NCI-H446 (cell line): ENCODE measurements at places on chromosomes 3 and 15.
A peak's percentile ranks its signal among the peaks of the same experiment; 100 is the strongest.

DNA sequence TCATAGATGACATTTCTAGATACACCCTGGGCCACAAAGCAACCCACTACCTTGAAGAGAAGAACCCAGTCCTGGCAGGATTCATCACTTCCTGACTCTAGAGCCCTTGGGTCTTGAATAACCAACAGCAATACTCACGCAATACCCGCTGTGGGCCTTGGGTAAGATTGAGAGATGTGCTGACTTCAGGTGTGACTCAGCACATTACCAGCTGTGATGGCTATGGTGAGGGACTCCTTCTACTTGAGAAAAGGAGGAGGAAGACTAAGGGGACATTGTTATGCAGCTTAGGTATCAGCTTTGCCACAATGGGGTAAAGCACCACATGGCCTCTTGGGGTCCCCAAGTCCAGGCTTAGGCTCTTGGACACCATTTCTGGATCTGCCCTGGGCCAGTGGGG lies 14.9 kb downstream of the C3orf33 start:
- DNase-seq, result no peak

DNA sequence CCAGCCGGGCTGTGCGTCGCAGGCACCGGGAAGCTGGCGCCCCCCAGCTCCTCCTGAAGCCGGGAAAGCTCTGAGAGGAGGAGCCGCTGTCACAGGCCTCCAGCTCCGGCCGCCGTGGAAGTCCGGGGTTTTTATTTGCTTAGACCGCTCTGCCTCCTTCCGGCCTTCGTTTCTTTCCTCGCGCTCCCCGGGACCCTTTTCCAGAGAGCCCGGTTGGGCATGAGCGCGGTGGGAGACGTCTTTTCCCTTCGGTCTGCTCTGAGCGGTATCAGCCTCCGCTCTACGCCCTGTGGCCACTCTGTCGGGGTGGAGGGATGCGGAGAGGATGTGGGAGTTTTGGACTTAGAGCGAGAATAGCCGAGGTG lies 559 bp downstream of the SENP5 start:
- no peak for DNase-seq

- no peak for DNase-seq
These were observed 4.2 kb downstream of the PLXND1 start for GRCh38 chr3:129602309-129602708.

GRCh38 chr3:189787632-189788031 lies 156.4 kb downstream of the TP63 start:
- DNase-seq, result no peak

DNA sequence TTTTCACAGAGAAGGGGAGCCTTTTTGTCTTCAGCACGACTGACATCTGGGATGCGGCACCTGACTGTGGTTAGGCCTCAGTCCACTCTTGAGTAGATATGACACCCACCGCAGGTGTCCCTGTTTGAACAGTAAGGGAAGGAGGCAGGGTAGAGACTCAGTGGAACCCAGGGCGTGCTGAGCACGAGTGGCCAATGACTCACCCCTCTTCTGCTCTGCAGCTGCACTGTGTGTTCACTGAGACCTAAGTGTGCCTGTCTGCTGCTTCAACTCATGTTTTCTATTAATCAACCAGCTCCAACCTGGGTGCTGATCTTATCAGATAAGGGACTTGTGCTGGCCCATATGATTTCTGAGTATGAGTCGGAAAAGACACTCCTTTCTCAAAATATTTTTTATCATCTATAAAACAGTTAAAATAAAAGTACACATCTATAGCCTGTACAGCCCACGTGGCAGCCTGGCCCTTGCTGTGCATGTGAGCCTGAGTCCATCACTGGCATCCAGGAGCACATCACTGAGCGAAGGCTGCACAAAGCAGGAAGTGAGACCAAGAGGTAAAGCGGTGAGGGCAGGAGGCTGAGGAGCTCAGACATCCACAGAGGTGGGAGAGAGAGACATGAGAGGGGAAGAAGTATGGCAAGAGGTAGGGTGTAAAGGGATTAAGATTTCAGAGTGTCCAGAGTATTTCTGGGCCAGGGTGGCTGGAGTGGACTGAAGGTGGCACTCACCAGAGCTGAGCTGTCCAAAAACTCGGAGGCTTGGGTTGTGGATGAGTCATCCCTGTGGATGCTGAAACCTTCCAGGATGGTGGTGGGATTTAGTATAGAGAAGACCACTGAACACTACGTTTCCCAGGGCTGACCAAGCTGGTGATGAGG lies 49.2 kb downstream of the SLC41A3 start:
- no peak for DNase-seq

DNA sequence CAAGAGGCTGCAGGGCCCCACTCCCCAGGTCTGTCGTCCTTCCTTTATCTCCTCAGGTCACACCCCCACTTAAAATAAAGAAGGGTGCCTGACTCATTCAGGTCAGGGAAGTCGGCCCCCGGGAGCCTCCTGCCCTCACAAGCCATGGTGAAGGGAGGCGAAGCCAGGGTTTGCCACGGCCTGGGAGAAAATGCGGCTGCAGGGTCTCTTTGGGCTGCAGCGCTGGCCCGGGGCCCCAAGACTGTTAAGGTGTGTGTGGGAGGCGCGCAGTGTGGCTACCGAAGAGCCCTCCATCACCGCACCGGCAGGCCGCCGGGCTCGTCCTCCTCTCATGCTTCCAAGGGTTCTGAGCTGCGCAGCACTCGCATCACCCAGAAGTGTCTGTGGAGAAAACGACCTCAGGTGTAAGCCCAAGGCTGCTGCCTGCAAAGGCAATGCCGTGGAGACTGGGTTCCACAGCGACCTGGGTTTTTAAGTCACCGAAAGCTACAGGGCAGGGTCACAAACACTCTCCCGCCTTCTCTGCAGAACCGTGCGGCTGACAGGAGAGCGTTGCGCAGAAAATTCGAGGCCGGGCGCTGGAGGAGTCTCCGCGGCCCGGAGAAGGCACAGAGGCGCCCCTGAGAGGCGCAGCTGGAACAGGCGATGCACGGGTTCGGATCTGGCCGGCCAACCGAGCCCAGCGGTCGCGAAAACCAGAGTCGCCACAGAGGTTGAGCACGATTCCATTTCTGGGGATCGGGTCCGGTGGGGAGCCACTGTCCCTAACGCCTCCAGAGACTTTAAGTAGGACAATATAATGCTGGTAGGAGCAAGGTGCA lies 8.7 kb downstream of the FOXL2 start:
- no peak for DNase-seq

DNA sequence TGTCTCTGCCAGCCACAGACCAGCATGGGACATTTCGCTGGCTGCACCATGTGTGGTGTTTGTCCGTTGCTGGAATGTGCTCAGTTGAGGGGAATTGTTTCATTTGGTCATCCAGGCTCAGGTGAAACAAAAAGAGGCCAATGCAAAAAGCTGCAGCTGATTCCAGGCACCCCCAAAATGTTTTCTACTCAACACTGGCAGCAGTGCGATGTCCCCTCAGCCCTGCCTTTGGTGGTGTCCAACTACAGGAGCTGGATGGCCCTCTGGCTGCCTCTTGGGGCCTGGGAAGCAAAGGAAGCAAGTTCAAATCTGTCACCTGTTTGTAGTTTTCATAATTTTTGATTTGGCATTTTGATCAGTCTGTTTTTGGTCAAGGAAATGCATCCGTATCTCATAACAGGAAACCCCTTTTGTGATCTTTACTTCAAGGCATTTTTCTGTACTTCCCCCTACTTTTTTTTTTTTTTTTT lies 141.8 kb downstream of the EEFSEC start:
- DNase-seq, result no peak

DNA sequence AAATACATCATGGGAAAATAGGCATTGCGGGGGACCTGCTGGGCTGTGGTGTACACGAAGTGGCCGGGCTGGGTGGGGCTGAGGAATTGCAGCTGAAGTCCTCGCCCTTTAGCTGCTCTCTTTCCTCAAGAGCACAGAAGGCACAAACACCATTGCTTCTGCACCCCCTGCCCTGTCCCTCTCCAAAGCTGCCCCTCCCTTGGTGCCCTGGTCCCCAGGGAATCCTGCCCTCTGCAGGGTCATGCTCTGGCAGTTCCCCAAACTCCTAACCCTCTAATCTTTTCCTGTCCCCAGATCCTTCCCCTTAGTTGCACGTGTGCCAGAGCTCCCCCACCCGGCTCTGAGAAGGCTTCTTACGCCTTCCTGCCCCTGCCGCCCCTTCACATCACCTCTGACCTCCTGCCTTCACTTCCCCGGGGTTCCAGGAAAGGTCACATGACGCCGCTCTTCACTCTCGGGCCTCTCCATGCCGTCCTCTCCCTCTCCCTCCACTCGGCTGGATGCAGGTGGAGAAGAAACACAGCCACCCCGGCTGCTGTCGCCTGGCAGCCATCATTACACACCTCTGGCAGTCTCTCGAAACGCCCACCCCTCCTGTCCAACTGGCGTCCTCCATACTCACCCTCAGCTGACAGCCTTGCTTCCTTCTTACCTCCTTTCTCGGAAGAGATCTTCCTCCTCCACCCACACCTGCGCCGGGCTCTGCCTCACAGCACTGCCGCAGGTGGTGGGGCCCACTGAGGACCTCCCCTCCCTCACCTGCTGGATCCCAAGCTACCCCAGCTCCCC lies 6.9 kb upstream of the PCSK6 start:
- DNase-seq, result no peak

DNA sequence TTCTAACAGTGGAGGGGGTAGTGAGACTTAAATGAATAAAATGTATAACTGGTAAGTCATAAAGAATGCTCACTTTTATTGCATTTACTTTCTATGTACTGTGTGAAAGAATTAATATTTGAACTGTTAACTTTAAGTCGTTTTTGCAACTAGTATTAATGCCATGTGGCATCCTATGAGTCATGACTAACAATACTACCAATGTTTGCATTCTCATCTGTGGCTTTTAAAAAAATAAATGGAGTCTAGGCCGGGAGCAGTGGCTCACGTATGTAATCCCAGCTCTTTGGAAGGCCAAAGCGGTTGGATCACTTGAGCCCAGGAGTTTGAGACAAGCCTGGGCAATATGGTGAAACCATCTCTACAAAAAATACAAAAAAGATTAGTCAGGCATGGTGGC lies 5.2 kb downstream of the C3orf49 start:
- no peak for DNase-seq

GRCh38 chr15:47188758-47189507 lies 528.4 kb upstream of the SEMA6D start:
- no peak for DNase-seq

DNA sequence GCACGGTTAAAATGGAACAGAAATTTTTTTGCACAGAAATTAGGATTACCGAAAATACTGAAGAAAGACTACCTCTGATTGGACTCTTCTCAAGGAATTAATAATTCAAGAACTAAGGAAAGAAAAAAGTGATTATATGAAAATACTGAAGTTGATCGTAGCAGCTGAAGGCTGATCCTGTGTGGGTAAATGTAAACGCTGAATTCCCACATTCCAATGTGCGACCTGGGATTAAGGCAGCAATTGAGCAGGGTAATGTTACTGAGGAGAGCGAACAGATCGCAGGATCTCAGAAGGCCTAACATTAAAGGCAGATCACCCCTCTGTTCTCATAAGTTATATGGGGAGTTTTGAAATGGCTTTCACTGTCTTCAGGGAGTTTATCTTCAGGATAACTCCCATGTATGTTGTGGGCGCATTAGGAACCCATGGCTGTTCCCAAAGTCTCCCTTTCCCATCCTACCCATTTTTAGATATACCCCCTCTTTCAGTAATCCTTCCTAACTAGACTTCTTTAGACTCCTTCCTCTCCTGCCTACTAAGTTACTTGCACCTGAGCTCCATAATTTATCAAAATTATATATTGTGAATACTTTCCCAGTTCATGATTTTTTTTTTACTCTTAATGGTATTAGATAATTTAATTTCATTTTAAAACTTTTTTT lies 1.0 kb upstream of the UBL7 start:
- DNase-seq, result no peak

- peak; percentile 13 for DNase-seq
These were observed 104.3 kb downstream of the LINGO1 start for GRCh38 chr15:77528290-77528967.

GRCh38 chr15:42056934-42057798 lies 36.3 kb upstream of the PLA2G4E start:
- DNase-seq, result no peak

- no peak for DNase-seq
These were observed 375.3 kb downstream of the LPP start for GRCh38 chr3:188529228-188529627.

- DNase-seq, result no peak
These were observed 356.8 kb downstream of the FOXP1 start for GRCh38 chr3:71226565-71227269.

- no peak for DNase-seq
These were observed 33.5 kb upstream of the USP8 start for GRCh38 chr15:50390554-50391264.

GRCh38 chr3:196440041-196440537 lies 7.9 kb upstream of the UBXN7 start:
- DNase-seq, result no peak

DNA sequence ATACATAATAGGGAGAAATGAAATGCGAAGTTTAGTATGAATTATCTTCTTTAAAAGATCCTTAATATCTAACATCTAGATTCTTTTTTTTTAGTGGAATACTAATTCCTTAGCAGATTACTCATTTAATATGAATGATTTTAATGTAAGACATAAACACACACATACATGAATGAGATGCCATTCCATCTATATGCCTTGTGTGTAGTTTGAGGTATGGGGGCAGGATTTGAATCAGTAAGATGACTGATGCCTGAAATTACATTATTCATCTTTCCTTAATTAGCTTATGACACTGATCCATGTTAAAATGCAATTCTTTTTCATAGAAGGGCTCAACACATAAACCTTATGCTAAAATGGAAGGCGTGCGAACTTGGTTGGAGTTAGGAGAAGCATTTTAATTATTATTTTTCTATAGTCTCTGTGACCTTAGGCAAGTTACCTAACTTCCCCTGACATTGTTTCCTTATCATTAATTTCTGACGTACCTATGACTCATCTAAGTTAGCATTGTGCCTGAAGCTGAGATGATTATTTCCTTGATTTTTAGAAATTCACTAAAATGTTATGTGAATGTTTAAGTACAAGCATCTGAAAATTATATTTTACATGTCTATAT lies 10.8 kb upstream of the BNIP2 start:
- no peak for DNase-seq

- DNase-seq, result no peak
These were observed 47.8 kb downstream of the FNDC3B start for GRCh38 chr3:172087198-172087597.

GRCh38 chr15:81161851-81162250 lies 27.8 kb downstream of the CFAP161 start:
- no peak for DNase-seq

DNA sequence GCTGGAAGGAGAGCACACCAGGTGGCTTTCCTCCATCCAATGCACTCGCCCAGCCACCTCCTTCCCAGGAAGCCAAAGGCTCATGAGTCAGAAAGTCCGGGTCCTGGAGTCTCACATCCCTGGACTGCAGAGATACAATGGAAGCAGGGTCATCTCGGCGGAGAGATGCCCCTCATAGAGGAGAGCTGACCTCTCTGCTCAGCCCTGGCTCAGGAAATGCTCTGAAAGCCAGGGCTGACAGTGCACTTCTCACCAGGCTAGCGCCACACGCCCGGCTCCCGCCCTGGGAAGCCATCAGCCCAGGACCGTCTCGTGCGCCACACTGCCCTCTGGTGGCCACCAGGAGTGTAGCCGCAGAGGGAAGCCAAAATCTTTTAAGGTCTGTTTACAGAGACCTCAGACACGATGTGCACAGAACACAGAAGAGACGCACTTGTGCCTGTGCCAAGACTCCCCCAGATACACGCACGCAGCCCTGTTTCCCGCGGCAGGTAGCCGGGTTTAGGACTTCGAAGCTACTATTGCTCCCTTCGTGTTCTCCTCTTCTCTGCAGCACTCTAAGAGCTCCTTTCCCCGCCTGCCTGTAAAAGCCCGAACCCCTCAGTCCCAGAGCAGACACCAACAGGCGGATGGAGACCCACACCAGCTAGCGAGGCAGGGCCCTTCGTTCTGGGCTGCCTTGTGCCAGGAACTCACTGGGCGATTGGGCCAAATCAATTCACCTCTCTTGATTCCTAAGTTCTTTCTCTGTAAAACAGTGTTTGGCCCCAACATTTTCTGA lies 9.7 kb downstream of the NTRK3 start:
- DNase-seq, result peak; percentile 78
